ENCODE measurements at places on chromosomes 2 and 18. TPM values are rescaled to one million over a fixed set of nuclear protein-coding genes. Genes with fewer than 3 reads are reported as not detected.

Gene CDKL4
- total RNA-seq, result 1.3 TPM

Gene HRH4
- total RNA-seq, result under 0.01 TPM

Gene COL3A1
- 3,379 TPM for total RNA-seq

Gene GPAT2
- 16.2 TPM for total RNA-seq

Gene EVX2
- not detected for total RNA-seq

Gene SETBP1
- total RNA-seq, result 3.6 TPM

Gene ANKAR
- total RNA-seq, result 8.1 TPM

Gene LOXHD1
- total RNA-seq, result not detected

Gene TMEM178A
- 1.0 TPM for total RNA-seq

Gene ACOXL
- total RNA-seq, result not detected

Gene CD8B2
- not detected for total RNA-seq

Gene RFTN2
- 3.6 TPM for total RNA-seq

Gene SF3B6
- 101 TPM for total RNA-seq

Gene FEV
- total RNA-seq, result under 0.01 TPM

Gene ALMS1
- 17.0 TPM for total RNA-seq

Gene PSMA8
- not detected for total RNA-seq

Gene C2orf42
- total RNA-seq, result 36.2 TPM

Gene CXCR1
- total RNA-seq, result not detected

Gene DNAJC5G
- not detected for total RNA-seq

Gene STAT4
- total RNA-seq, result 1.2 TPM

Gene CCDC121
- 3.1 TPM for total RNA-seq

Gene CHPF
- 94.8 TPM for total RNA-seq

Gene ERCC3
- 39.4 TPM for total RNA-seq

Gene PELI1
- total RNA-seq, result 6.6 TPM

Gene OTOF
- total RNA-seq, result not detected

Gene GCG
- total RNA-seq, result not detected

Gene PDE1A
- 26.5 TPM for total RNA-seq

Gene SULT1C2
- total RNA-seq, result 0.44 TPM

Gene RAB27B
- total RNA-seq, result 2.0 TPM
